Lower lobe of right lung (tissue), 2 donors: ENCODE measurements at places on chromosomes 4 and X.

DNA sequence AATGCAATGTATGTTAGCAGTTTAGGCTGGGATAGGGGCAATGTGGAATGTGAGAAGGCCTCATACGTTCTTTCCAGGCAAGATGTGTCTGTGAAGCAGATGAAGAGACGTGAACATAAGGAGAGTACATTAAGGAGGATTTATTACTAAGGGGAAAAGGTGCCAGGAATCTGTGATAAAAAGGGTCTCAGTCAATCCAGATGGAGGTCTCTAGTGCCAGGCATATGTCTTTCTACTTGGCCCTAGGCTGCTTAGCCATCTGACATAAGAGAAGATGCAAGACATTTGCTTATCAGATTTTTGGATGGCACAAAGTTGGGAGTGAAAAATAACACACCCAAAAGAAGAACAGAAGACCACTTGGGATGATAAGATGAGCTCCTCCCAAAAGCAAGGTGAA lies 93.0 kb upstream of the PRKG2 start:
- no peak for DNase-seq
- H3K4me1 ChIP-seq: no peaks in the 10 kb centered on the region
- H3K27me3 ChIP-seq: no peaks in the 10 kb centered on the region
- no peaks in the 10 kb centered on the region for H3K36me3 ChIP-seq

DNA sequence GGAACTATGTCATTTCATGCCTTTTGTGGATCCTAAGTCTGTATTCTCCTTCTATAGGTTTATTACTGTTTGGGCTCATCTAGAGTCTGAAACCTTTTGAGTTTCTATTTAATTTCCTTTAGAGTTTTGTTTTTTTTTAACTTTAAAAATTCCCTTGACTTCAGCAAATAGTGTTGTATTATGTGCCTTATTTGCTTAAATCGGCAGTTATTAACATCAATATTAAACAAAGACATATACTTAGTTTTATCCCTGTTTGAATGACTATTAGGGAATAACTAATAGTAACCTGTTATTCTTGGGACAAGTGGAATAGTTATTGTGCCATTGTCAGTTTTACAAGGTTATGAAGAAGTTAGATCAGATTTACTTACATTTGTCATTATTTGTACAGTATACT lies 112.8 kb upstream of the NUDT6 start:
- no peak overlapping the region for H3K4me3 ChIP-seq
- no peaks in the 10 kb centered on the region for H3K36me3 ChIP-seq
- no peaks in the 10 kb centered on the region for H3K27me3 ChIP-seq

GRCh38 chrX:85928606-85929005 lies 118.8 kb downstream of the CHM start:
- H3K27me3 ChIP-seq: no peaks in the 10 kb centered on the region
- H3K36me3 ChIP-seq: no peaks in the 10 kb centered on the region
- DNase-seq: no peak
- no peak overlapping the region for H3K27ac ChIP-seq

DNA sequence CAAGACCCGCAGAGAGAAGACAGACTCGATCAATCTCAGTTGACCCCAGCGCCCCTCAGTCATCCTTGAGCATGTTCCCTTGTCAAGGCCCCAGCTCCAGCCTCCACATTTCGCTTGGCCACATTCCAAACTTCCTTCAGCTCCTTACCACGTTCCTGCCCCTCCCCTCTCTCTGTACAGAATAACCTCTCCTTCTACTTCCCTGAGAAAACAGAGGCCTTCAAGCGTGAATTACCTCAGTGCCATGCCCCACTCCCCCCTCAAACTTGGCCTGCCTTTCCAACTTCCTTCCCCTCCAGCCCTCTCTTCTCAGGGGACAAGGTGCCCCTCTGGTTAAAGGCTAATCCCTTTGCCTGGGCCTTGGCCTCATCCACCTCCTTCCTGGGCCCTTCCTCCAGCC lies 3.2 kb upstream of the RIPPLY1 start:
- no peaks in the 10 kb centered on the region for H3K27me3 ChIP-seq
- no peaks in the 10 kb centered on the region for H3K36me3 ChIP-seq
- H3K27ac ChIP-seq: no peak overlapping the region
- no peak overlapping the region for H3K4me3 ChIP-seq
- H3K4me1 ChIP-seq: no peaks in the 10 kb centered on the region

DNA sequence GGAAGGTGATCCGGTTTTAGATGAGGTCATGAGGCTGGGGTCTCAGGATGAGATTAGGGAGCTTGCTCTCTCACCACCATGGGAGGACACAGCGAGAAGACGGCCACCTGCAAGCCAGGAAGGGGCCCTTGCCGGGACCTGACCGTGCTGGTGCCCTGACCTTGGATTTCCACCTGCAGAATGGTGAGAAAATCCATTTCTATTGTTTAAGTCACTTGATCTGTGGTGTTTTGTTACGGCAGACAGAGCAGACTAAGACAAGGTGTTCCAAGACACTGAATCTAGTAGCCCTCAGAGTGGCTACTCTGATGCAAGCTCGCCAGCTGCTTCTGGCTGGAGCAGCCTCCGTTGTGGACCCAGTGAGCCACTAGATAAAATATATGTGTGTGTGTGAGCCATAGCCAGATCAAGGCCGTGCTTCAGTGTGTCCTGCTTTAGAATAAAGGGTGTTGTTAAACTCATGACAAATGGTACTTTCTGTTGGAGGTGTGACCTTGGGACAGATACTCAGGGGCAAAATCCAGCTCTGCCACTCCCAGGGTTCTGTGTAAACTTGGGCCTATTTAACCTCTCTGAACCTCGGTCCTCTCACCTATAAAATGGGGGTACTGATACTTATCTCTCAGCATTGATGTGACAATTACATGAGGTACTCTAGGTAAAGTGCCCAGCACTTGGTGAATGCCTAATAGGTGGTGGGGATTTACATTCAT lies 67.9 kb upstream of the STX18 start:
- H3K4me3 ChIP-seq: no peak overlapping the region
- no peaks in the 10 kb centered on the region for H3K4me1 ChIP-seq
- H3K27me3 ChIP-seq: no peaks in the 10 kb centered on the region
- no peak for DNase-seq
- H3K27ac ChIP-seq: no peak overlapping the region

DNA sequence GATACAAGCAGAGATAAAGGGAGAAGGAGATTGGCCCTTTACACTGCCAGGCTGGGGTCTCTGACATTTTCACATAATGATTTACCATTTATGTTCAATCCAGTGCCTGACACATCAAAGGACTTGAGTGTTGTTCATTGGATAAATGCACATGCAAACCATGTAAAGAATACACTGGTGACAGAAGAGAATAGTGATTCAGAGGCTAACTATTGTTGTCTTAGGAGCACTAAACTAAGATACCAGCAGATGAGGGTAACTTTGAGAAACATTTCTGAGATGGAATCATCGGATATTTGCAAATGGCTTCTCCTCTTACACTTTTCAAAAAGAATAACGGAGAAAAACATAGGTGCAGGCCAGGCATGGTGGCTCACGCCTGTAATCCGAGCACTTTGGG lies 67.3 kb upstream of the HHIP start:
- no peaks in the 10 kb centered on the region for H3K27me3 ChIP-seq
- no peaks in the 10 kb centered on the region for H3K4me1 ChIP-seq
- no peak overlapping the region for H3K4me3 ChIP-seq
- no peak overlapping the region for H3K27ac ChIP-seq

DNA sequence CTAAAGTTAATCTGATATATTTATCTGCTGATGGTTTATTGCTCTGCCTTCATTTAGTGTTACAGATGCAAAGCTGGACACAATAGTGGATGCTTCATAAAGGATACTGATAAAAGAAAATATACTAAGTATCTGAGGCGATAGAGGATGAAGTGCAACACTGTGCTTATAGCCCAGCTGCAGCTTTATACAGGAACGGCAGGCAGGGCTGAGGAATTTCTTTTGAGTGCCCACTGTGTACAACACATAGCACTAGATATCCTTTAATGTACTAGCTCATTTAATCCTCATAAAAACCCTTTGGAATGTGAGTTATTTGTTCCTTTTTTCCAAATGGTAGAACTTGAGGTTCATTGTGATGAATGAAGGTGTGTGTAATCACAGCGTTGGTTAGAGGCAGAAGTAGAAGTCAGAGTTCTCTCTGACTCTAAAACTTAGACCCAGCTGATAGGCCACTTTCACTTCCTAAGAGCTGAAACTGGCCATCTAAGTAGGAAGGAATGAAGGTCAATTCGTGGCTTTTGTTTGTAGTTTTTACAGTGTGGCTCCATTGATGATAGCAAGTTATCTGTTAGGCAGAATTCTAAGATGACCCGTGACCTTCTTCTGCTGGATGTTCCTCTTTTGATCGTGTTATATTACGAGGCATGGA lies 138.0 kb downstream of the VEGFC start:
- H3K36me3 ChIP-seq: no peaks in the 10 kb centered on the region
- H3K27ac ChIP-seq: no peak overlapping the region
- H3K4me3 ChIP-seq: no peak overlapping the region
- no peaks in the 10 kb centered on the region for H3K4me1 ChIP-seq
- DNase-seq: no peak

- no peaks in the 10 kb centered on the region for H3K27me3 ChIP-seq
- no peak overlapping the region for H3K4me3 ChIP-seq
- no peaks in the 10 kb centered on the region for H3K4me1 ChIP-seq
- no peak overlapping the region for H3K27ac ChIP-seq
- no peak for DNase-seq
These were observed 36.3 kb upstream of the SCML1 start for GRCh38 chrX:17700976-17701375.

DNA sequence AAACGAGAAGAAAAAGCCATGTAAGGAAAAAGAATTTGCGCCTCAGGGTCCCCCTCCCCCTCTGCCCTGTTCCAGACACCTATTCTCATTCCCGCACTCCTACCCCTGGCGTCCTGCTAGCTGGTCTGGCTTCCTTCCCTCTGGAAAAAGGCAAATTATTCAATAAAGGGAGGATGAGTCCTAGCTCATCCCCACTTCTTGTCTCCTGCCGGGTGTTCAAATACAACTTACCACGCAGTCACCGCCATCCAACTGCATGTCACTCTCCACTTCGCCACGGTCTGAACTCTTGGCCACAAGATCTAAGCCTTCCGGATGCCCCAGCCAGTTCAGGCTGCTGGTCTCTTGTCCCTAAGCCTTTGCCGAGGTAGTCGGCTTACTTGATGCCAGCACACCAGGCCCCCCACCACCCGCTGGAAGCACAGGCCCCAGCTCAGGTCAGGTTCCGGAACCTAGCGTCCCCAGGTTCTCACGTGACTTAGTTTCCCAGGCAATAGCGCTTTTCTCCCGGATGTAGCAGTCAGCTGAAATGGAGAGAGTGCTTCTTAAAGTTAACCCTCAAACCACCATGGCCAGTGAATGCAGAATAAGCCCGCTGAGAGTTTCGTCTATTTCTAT lies 209.6 kb upstream of the SPIN4 start:
- H3K27ac ChIP-seq: peak overlapping the region; percentile 71
- DNase-seq: peak; percentile 59
- H3K4me3 ChIP-seq: peak overlapping the region; percentile 73
- H3K27me3 ChIP-seq: no peaks in the 10 kb centered on the region
- no peaks in the 10 kb centered on the region for H3K4me1 ChIP-seq
- no peaks in the 10 kb centered on the region for H3K36me3 ChIP-seq

DNA sequence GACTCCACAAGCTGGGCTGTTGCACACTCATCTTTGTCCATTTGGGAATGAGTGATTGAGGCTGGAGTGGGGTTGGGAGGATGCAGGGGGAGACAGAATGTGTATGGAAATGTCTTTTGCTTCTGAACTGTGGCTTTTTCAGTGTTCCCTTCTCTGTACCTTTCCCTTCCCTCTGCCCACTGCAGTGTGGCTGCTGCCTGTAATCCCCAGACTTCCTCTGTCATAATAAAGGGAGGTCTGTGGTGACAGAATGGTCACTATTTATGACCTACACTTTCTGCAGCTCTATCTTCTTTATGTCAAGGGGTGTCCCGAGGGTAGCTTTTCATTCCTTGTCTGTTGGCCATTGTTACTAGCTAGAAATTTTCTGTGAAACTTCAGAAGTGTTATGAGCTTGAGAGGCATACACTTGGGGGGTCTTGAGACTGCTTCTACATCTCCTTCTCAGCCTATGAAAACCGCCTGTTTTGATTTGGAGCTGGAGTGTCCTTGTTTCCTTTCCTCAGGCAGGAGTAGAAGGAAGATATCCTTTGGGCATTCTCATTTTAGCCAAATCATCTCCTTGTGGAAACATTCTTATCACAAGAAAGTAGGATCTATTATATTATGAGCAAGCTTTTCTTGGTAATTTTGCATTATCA lies 63.0 kb downstream of the ANK2 start:
- no peak overlapping the region for H3K4me3 ChIP-seq
- DNase-seq: no peak
- no peak overlapping the region for H3K27ac ChIP-seq
- no peaks in the 10 kb centered on the region for H3K4me1 ChIP-seq
- no peaks in the 10 kb centered on the region for H3K36me3 ChIP-seq

- peaks cover 11% of the 10 kb centered on the region for H3K4me1 ChIP-seq
- no peak for DNase-seq
- H3K4me3 ChIP-seq: no peak overlapping the region
- peak overlapping the region; percentile 53 for H3K27ac ChIP-seq
These were observed 535.5 kb downstream of the MID1IP1 start for GRCh38 chrX:39336671-39337311.

GRCh38 chrX:56793521-56794320 lies 64.7 kb downstream of the NBDY start:
- no peak overlapping the region for H3K27ac ChIP-seq
- no peaks in the 10 kb centered on the region for H3K36me3 ChIP-seq
- no peak overlapping the region for H3K4me3 ChIP-seq
- no peak for DNase-seq

- no peaks in the 10 kb centered on the region for H3K4me1 ChIP-seq
- H3K4me3 ChIP-seq: no peak overlapping the region
- DNase-seq: no peak
- no peaks in the 10 kb centered on the region for H3K27me3 ChIP-seq
These were observed 27.8 kb downstream of the SLC25A5 start for GRCh38 chrX:119495734-119496726.

DNA sequence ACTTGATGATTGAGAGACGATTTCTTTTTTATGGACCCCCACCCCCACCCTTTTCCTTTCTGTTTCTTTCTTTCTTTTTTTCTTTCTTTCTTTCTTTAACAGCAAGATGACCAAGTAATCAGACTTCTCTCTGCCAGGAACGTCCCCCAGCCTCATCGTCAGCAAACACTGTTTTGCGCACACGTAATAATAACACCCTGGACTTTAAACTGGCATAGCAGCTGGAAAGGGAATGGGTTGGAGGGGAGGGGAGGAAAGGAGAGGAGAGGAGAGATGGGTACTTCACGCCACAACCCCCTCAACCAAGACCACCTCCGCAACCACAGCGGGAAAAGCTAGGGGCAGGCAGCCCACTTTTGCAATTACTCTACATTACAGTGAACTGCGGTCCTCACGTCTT lies 1.1 kb downstream of the GABRA2 start:
- no peak for DNase-seq
- H3K27ac ChIP-seq: no peak overlapping the region
- no peaks in the 10 kb centered on the region for H3K36me3 ChIP-seq
